ENCODE measurements at places on chromosomes 1 and 21.

DNA sequence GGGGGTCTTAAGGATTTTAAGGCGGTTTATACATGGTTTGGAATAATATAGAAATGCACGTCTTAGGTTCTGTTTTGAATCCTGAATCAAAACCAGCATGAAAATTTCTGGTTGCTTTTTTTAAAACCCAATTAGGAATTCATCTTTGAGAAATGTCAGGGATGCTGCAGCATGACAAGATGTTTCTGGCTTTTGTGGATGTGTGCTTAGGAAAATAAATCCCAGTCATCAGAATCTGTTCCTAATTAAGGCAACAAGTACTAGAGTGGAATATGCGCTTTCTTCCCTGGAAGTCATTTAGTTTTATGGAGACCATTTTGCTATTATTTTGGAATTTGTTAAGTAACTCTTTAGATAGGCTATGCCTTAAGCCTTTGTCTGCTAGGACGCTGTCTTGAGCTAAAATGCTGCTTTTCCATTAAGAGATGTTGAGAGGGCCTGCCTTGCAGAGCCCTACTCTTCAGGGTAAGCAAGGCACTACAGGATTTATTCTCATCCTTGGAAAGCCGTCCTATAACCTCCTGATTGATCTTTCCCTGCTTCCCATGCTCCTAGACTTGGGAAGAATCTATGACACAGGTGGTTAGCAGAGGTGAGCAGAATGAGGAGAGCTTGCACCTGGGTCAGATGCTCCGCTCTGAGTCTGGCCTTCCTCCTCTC lies 332.8 kb downstream of the DISC1 start:
- DNase-seq, result no peak

- no peak for DNase-seq
Measured at GRCh38 chr1:9726905-9727595, 75.5 kb downstream of the PIK3CD start.

DNA sequence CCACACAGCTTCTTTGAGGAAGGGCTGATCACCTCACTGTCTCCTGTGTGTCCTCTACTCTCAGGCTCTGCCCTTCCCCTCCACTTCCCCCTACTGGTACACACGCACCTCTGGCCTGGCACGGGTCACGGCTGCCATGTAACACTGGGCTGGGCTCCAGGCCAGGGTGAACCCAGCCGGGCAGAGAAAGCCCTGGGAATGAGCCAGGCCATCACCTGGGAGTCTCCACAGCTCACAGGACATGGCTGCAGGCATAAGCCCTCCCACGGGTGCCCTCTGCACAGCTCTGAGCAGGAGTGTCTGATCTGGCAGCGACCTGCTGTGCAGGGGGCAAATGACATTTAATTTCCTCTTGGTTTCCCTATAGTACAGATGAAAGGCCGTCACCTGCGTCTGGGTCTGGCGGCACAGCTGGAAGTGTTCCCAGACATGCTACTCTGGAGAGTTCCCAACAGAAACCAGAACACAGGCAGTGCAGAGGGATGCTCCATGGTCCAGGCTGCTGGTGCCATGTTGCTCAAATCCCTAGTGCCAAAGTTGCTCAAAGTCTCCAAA lies 61.2 kb downstream of the ERI3 start:
- no peak for DNase-seq

DNA sequence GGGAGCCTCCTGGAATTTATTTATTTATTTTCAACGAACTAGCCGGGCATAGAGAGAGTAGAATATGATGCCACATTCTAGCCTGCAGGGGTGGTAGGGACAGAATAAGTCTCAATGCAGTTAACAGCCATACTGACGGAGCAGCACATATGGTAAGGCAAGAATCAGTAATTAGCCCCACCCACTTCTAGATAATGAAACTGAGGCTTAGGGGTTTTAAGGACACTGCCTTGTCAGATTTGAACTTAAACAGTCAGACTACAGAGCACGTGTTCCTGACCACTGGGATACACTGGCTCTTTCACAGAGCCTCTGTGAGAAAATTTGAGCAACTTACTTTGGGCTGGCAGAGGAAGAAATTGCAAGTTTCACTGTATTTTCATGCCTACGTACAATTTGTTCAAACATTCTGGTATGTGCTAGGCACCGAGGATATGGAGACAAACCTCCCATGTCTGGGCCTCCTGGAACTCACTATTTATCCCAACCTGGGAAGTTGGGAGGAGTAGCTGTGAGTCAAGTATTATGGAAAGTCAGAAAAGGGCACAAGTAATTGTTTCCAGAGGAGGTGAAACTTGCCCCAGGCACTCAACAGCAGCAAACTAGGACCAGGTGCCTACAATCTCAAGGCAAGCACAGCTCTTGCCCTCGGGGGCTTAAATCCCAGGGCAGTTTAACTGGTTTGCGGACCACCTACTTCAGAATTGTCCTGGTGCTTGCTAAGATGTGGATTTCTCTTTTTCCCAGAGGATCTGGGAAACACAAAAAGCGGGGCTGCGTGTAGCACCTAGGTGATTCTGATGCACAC lies 1.6 kb upstream of the CLIC4 start:
- no peak for DNase-seq

GRCh38 chr1:32394890-32395432 lies 720 bp upstream of the BSDC1 start:
- DNase-seq, result no peak

- no peak for DNase-seq
Measured at GRCh38 chr1:7971024-7971423, 9.5 kb downstream of the PARK7 start.

DNA sequence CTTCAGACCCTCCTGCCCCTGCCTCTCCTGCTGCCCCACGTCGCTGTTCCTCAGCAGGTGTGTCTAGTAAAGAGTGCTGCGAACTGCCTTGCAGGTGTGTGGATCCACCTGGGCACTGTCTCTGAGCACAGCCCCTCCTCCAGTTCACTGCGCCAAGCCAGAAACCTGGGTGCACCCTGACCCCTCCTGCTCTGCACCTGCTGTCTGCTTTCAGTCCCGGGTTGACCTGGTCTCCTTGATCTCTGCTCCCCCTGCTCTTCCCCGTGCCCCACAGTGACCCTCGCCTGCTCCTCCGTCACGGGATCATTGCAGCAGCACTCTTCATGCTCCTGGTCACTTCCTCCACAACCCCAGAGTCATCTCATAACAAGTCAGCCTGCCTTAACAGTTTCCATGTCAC lies 6.5 kb downstream of the A3GALT2 start:
- no peak for DNase-seq

DNA sequence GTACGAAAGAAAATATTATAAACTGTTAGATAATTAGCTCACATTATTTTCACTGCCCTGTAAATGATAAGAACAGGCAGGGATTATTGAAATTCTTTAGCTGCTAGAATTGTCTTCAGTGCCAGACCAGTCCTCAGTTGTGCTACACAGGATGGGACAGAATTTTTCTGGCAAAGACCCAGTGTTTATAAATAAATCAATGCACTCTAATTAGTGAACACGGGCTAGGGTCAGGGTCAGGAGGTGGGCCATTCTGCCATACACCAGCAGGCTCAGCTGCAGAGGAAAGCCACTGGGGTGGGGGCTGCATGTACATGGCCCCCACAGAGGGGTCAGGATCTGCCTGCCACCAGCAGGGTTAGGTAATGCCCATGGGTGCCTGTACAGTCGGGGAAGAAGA lies 6.4 kb downstream of the BCAR3 start:
- DNase-seq, result no peak
